ENCODE measurements at places on chromosomes 13 and 19. TPM values are rescaled to one million over a fixed set of nuclear protein-coding genes. Genes with fewer than 3 reads are reported as not detected.

- DNase-seq, result no peak
These were observed 1308.4 kb downstream of the SLITRK5 start for GRCh38 chr13:88979465-88980175.

- no peak for DNase-seq
These were observed 3.9 kb downstream of the FEM1A start for GRCh38 chr19:4795400-4795799.

GRCh38 chr13:105642511-105642958, 892.9 kb downstream of the EFNB2 start:
- no peak for DNase-seq

- DNase-seq, result no peak
These were observed 157.5 kb upstream of the ZNF536 start for GRCh38 chr19:30214651-30215051.

GRCh38 chr19:52936151-52936953, 13.1 kb upstream of the ZNF888 start:
- no peak for DNase-seq

Gene NTF4
- 2.4 TPM for polyA plus RNA-seq
